ENCODE measurements at places on chromosomes 7 and 10.

GRCh38 chr7:41917-42565, 150.3 kb upstream of the FAM20C start:
- no peak for DNase-seq

DNA sequence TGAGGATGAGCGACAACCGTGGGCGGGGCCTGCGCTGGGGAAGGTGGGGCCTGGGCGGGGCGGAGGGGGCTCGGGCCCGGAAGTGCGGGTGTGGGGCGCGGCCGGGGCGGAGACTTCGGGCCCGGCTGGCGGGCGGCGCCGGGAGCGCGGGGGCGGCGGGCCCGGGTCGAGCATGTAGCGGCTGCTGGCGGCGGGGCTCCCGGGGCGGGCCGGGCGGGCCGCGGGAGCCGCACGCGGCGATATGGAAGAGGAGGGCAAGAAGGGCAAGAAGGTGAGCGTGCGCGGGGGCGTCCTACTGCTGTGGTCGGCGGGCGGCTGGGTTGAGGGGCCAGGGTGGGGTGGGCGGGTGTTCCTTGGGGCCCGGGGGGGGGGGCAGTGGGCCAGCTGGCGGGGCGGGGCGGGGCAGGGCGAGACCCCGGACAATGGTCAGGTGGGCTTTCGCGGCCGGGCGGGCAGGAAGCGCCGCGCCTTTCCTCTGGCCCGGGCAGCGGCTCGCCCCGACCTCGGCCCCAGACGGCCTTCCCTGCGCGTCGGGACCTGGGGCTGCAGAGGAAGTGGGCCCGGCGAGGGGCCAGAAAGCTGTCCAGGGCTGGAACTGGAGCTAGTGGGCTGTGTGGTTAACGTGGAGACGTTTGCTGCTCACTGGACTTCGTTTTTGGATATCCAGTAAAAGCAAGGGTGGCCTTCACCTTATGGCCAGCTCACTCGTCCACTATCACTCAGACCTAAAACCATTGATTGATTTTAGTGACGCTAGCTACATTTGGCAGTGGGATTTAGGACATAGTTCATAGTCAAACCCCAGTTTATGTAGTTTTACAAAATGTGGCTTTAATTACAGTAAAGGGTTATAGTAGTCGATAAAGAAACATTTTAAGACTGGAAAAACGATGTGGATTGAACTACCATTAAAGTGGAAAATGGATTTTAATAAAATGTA, at the start of gene CCM2:
TSS of gene CCM2 (plus strand) at position 109 of the 940 bp plus-strand sequence. CDS start at position 242, 133 bp downstream.
- DNase-seq, result no peak

GRCh38 chr7:150849204-150849775, 3.0 kb upstream of the AOC1 start:
- no peak for DNase-seq

GRCh38 chr10:42490368-42490767, 148.0 kb downstream of the ZNF33B start:
- no peak for DNase-seq

- no peak for DNase-seq
Observed at GRCh38 chr7:69301253-69301652, 297.0 kb upstream of the AUTS2 start.

- DNase-seq, result no peak
Observed at GRCh38 chr10:117905404-117905803, 141.3 kb downstream of the RAB11FIP2 start.

- no peak for DNase-seq
Observed at GRCh38 chr10:85849315-85849714, 517.3 kb downstream of the GRID1 start.

GRCh38 chr10:96410296-96410695, 51.5 kb upstream of the OPALIN start:
- DNase-seq, result no peak

DNA sequence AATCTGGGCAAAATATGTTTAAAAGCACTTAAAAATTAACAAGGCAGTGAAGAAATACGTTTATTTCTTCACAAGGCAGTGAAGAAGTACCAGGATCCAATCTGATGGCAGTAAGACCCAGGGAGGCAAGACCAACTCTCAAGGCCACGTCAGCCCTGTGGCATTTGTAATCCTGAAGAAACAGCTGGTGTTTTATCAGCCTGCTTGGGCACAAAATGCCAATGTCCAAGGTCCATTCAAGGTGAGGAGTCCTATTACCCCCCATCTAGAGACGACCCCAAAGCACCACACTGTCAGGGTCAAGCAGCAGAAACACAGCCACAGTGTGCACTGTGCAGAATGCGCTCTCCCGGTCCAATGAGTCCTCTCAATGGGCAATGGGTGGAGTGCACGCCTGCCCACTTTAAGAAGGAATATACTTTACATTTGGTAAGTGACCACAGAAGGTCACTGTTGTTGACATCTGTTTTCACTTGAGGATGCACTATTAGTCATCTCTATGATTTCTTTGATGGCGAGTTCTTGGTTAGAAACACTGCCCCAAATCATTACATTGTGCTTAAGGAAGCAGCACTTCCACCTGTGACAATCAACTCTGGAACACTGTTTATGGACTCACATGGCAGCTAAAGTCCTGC, 12.8 kb downstream of the CPXM2 start:
- no peak for DNase-seq

DNA sequence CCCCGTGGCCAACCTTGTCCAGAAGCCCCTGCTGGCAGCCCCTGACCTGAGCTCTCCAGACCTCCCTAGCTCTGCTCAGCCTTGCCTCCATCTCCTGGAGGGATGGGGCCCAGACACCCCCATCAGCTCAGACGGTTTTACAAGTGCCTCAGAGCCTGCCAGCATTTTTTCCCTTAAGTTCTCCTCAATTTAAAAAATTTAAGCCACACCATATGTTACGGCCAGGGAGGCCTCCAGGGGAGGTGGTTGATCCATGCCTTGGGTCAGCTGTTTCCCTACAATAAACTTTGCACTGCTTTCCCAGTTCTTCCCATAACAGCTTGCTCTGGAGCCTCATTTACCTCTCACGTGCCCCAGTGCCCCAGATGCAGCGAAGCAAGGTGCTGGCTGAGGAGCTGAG, 143.5 kb downstream of the RGS10 start:
- no peak for DNase-seq

- no peak for DNase-seq
Observed at GRCh38 chr7:108012499-108013430, 9.8 kb upstream of the LAMB1 start.

- no peak for DNase-seq
Observed at GRCh38 chr10:51620131-51620530, 79.3 kb downstream of the CSTF2T start.
